ENCODE measurements at places on chromosomes 3 and 15. TPM values are rescaled to one million over a fixed set of nuclear protein-coding genes. Genes with fewer than 3 reads are reported as not detected.

GRCh38 chr15:91022832-91023129 is 387 bp upstream of the VPS33B start:
- DNase-seq, result no peak

DNA sequence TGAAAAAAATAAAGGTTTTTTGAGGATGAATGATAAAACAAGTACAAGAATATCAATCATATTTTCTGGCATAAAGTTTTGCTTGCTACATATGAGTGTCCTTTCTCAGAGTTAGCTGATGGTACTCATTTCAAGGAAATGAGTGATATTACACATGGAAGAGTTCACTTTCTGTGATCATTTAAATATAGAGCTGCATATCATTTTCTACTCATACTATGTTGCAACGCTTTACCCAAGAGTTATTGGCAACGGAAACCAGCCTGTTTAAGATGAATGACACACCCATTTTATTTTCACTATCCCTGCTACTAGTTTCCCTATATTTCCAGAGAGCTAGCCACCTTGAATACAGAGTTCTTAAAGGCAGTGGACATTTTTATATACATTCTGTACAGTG is 35.4 kb upstream of the RBMS3 start:
- no peak for DNase-seq

GRCh38 chr3:145015253-145015652 is 1043.6 kb downstream of the DIPK2A start:
- no peak for DNase-seq

DNA sequence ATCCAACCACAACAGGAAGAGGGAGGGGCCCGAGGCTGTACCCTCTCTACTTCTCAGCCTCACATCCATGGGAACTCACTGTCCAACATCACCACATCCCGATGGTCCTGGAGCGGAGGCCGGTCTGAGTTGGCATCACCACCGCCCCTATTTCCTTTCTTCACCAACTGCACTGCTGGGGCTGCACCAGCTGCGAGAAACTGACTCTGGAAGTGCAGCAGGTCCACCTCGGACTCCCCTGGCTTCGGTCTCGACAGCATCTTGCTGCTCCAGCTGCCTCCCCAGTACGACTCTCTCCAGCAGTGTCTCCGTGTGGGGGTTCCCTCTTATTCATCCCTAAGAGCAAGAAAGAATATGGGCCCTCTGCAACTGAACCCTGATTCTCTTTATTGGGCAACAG is 7.2 kb downstream of the RPAP1 start:
- DNase-seq, result no peak

DNA sequence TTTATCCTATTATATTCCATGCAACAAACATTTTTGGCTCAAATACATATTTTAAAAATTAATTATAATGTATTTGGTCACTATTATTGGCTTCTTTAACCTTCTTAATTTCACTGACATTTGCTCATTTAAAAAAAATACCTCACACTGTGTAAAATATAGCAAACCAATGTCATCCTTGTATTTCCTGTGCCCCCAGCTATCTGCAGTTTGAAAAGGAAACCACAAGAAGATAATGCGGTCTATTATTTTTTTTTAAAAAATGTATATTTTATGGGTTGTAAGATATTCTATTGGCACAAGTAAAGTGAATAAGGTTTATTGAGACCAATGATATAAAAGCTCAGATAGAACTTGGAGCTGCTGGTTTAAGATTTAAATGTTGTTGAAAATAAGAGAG is 904.2 kb downstream of the SI start:
- no peak for DNase-seq

DNA sequence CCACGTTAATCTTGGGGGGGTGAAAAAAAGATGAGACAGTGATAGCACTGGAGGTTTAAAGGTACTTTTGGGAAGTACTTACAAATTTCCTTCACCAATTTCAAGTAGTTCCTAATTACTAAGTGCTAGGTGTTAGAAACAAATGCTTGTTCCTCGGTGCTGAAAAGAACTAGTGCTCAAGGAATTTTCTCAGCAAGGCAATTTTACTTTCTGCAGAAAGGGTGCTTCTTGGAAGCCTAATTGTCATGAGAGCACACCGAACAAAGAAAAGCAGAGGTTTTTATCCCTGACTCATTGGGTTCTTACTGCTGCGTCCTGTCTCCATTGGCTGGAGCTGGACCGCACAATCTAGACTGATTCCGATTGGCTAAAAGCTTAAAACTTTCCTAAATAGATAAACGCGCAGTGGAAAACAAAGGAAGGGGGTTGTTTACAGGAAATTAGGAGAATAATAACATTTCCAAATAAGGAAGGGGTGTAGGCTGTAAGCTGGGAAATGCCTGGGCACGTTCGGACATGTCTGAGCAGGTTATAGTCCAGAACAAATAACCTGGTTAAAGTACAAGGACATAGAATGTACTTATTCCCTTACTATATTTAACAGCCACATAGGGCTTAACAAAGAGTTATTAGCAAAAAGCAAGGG is 49.6 kb downstream of the CHD2 start:
- DNase-seq, result no peak

The FANCD2OS gene
- not detected for total RNA-seq

The KCNMB2 gene
- not detected for total RNA-seq

The VPS18 gene
- 11.3 TPM for total RNA-seq

The GALNT15 gene
- total RNA-seq, result not detected

Data from activated CD4-positive, alpha-beta T cell treated with anti-CD3 and anti-CD28 coated beads, Interleukin-2, amount 10 ng/mL, durations not matched to agents 24 days and 14 days (primary cell).